Heart left ventricle (tissue), 16 donors: ENCODE measurements at places on chromosomes 7 and 10. TPM values are rescaled to one million over a fixed set of nuclear protein-coding genes. Genes with fewer than 3 reads are reported as not detected.
A peak's percentile ranks its signal among the peaks of the same experiment; 100 is the strongest.

The HEPACAM2 gene
- total RNA-seq: not detected

- no peak for DNase-seq
These were observed 226.0 kb downstream of the CELF2 start for GRCh38 chr10:11243425-11244222.

DNA sequence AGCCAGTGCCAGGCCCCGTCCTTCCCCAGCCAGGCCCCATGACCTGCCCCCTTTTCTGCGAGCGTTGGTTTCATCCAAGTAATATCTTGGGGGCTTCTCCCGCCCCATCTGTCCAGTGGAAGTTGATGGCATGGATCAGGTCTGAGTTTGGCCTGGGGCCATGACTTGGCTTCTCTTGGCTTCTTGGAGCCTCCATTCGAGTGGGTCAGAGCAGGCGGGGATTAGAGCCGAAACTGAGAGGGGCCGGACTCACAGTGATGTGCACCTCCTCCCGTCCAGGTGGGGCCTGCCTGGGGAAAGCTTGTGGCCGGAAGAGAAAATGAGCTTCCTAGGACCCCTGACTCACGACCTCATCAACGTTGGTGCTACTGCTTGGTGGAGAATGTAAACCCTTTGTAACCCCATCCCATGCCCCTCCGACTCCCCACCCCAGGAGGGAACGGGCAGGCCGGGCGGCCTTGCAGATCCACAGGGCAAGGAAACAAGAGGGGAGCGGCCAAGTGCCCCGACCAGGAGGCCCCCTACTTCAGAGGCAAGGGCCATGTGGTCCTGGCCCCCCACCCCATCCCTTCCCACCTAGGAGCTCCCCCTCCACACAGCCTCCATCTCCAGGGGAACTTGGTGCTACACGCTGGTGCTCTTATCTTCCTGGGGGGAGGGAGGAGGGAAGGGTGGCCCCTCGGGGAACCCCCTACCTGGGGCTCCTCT is 15.1 kb upstream of the LIMK1 start:
- no peak for DNase-seq

DNA sequence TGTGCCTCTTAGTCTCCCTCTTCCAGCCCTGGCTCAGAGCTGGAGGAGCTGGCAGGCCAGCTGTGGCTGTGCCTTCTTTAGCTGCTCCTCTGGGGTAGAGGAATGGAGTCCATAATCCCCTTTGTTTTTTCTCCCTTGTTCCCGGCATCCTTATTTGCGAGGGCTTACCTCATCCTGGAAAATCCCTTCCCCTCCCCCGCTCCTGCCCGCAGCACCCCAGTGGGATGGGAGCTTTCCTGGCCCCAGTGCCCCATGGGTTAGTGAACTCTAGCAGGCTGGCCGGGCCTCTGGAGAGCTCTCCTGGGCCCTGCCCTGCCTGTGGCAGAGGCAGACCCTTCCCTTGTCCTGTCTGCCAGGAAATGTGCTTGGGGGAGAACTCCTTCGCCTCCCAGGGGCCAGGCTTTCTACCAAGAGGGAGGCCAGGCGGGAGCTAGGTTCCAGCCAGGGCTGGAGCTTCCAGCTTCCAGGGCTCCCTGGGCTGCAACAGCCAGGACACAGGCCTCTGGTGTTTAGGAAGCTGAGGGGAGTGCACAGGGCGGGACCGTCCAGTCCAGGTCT is 16.5 kb upstream of the TRIM8 start:
- no peak for DNase-seq

The SYT15B gene
- total RNA-seq: 1.9 TPM

The ANXA8L1 gene
- not detected for total RNA-seq

DNA sequence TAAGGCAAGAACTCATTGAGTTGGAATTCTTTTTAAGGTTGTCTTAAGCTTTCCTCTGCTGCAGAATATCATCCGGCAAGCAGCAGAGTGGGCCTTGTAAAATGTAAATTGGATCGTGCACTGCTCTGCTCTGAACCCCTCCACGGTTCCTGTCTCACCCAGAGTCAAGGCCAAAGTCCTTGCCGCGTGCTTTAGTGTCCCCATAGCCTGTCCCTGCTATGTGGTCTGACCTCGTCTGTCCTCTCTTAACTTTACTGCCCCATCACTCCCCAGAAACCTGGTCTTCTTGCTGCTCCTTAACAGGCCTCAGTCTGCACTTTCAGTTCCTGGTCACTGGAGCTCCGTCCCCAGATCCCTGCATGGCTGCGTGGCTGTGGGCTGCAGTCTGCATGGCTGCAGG is 121.6 kb upstream of the SDK1 start:
- no peak for DNase-seq

- DNase-seq: no peak
These were observed 154.9 kb upstream of the C7orf33 start for GRCh38 chr7:148435715-148436114.

DNA sequence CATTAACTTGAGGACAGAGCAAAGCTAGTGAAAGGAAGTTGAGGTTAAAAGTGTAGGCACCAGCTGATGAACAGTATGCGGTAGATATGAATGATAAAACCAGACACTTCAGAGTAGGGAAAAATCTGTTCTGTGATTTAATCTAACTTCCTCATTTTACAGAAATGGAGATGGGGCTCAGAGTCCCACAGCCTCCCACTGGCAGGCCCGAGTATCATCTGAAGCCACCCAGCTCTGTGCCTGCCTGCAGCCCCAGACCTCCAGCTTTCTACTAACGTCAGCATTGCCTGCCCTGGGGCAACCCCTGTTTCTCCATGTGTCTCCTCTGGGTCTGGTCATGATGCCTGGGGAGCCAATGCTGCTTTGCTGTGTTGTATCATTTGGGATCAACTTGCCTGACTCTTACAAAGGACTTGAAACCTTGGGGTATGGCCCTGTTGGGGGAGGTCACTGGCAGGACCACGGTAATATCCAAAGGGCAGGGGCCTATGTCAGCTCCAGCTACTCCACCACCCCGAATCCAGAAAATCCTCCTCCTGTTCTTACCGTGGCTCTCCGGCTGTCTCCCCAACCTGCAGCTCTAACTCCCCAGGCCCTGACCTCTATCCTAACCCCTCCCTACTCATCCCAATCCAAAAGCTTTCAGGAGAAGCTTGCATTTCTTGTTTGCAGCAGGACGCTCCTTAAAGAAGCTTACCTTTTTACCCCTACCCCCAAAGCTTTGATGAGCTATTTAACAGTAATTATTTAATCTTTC is 56.2 kb upstream of the NPY start:
- DNase-seq: no peak

The PHKG1 gene
- total RNA-seq: 19.7 TPM

The GJC3 gene
- not detected for total RNA-seq

DNA sequence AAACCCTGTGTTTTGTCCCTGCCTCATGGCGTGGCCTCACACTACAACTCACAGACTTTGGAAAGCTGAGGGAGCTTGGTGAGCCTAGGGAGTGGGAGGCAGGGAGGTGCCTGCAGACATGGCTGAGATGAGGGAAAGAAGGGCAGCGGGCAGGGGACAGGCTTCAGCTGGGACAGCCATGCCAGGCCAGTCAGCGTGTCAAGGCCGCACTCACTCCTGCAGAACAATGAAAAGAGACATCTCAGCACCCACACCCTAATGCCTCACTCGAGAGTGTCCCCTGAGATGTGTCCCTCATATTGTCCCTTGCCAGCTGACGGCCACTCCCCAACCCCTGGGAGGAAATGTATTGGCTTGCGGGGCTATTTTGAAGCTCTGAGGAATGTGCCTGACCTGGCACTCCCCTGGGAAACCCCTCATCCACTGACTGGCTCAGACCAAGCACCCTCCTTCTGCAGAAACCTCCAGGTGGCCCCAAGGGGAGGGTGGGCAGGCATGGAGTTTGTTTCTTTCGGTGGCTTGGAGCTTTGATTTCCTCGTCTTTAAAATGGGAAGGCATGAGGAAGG is 31.6 kb downstream of the SH3PXD2A start:
- no peak for DNase-seq

GRCh38 chr7:39168403-39169098 is 190.8 kb downstream of the POU6F2 start:
- DNase-seq: no peak

DNA sequence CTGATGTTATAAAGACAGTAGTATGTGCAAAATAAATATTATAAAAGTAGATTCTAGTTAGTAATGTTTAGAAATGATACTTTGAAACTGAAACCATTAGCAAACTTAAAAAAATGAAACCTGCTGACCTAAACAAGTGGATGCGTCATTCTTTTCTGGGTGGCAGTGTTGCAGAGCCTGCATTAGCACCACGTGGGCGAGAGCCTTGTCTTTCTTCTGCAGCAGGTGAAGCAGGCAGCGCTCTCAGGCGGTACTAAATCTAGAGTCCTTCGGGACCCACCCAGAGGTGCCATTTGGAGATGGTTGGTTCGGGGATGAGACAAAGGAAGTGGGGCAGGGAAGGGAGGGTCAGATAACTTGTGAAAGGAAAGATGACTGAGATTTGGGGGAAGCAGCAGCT is 759.1 kb upstream of the IGFBP3 start:
- DNase-seq: no peak

DNA sequence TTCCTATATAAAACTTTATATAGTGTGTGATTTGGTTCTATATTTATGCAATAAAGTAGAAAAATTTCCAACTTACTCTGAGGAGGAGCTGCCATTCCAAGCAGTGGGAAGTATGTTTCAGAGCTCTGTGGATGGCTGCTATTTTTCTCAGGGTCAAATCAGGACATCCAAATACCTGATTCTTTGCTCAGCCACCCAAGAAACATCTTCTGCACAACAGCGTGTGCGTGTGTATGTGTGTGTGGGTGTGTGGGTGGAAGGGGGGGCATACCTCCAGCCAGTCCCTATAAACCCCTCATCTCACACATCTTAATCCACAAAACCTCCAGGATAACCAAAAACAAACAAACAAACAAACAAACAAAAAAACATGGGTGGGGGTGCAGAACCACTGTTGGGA is 66.3 kb upstream of the EMX2 start:
- DNase-seq: no peak

The MARVELD1 gene
- total RNA-seq: 7.0 TPM

The TEX36 gene
- not detected for total RNA-seq

- DNase-seq: peak; percentile 73
These were observed 201.4 kb downstream of the PTEN start for GRCh38 chr10:88064608-88065382.

DNA sequence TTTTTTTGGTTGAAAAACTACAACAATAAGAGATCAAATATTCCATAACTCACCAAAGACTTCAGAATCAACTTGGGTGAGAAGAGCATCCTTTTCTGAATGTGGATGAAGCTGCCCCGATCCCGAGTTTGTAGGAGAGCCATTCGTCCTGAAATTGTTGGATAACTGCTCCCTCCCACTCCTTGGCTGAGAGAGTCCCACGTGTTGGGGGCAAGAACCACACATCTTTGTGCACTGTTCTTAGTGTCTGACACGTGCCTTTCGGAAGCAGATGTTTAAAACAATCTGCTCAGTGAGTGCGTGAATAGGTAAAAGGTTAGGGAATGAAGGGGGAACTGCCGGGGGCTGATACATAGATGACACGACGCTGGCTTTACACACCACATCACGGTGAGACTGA is 575.7 kb downstream of the PTPRN2 start:
- DNase-seq: no peak

GRCh38 chr7:77351539-77352004 is 64.6 kb downstream of the GSAP start:
- DNase-seq: no peak

The KCP gene
- total RNA-seq: 0.37 TPM

DNA sequence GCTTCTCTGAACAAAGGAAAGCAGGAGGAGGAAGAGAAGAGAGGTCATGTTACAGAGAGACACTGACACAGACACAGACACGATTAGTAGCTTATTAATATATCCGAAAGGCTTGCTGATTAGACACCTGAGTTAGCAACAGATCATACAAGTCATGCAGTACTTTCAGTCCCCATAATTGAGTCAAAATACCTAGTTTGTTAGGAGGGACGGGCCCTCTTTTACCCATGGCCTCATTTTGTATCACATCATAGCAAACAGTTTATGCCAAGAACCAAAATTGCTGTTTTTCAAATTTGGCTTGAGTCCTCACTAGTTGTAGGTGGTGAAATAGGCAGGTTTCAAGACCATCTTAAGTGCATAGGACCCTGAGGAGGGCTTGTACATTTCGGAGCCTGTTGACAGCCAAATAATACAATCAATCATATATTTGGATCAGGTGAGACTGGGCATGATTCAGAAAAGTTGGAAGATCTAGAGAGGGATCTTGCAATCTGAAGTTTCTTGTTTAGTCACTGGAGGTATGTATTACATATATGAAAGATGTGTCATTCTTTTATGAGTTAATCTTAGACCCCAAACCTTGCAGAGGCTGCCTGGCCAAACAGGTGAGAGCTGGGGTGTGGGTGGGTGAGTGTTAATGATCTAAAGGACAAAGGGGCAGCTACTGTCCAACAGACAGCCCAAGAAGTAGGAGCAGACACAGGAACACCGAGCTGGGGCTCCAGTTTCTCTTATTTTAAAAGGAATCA is 65.4 kb downstream of the PRPF18 start:
- DNase-seq: no peak

DNA sequence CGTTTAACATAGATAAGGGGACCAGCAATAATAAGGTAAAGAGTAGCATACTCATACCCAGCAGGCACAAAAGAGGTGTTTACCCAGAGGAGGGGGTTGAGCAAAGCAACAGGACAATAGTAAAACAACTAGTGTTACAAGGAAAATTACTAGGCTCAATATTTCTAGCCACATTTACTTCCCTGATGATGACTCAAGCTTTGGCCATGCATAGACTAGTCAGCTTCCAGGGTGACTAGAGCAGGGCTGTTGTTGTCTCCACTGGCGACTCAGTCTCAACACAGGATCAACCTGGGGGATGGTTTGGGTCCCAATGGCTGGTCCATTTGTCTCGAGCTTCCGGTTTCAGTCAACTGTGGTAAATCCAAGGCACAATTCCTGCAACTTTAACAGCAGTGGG is 217.7 kb upstream of the KCND2 start:
- DNase-seq: no peak

DNA sequence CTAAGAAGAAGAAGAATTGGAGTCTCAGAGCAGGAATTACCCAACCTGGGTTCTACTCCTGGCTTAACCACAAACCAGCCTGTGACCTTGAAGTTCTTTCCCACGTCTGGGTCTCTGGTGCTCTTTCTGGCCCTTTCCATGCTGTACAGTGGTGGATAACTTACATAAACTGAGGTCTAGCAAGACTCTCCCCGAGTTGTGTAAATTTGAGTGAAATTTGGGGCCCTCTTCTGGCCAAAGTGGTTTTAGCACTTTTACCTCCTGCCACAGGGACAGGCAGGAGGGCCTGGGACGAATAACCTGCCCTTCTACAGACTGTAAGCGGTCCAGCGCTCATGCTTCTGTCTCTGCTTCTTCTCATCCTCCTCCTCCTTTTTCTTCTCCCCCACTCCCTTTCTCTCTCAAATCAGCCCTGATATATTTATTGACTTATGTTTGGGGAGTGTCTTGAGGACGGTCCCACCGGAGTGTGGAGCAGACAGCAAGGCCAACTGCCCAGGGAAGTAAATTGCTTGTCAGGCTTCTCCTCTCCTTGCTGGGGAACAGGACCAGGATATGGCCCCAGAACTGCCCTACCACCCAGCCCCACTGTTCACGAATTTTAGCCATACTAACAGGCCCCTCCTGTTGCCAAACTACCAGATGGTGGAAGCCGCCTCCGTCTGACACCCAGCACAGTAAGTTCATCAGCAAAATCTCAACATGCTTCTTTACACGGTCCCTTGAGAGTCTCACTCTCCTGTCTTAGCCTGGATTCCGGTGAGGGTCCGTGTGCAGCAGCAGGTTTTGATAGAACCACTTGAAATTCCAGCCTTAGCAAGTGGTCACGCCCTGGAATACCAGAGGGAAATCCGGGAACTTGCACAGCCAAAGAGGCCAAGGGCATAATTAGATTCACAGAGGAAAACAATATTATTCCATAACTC is 4.0 kb upstream of the SH3PXD2A start:
- no peak for DNase-seq

The RBP3 gene
- total RNA-seq: not detected
